CD4-positive, CD25-positive, alpha-beta regulatory T cell (primary cell): ENCODE measurements at places on chromosomes 2 and 18. TPM values are rescaled to one million over a fixed set of nuclear protein-coding genes. Genes with fewer than 3 reads are reported as not detected.
A peak's percentile ranks its signal among the peaks of the same experiment; 100 is the strongest.

DNA sequence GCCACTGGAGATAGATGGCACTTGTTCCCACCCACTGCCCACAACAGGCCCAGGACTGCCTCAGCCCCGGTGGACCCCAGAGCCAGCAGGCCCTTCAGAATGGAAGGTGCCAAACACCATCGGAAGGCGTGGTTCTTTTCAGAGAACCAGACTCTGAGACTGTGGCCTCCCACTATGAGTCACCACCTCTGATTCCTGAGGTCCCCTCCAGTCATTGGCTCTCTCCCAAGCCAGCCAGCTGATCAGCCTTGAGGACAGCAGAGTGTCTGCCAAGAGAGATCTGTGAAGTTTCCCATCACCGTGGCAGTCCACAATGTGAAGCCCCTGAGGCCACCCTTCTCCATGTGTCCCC is 10.4 kb upstream of the MAP3K2 start:
- peak; percentile 78 for DNase-seq

The UGT1A7 gene
- not detected for total RNA-seq

The MYO7B gene
- total RNA-seq = not detected

The SERPINB13 gene
- not detected for total RNA-seq

GRCh38 chr18:46301081-46301480 is 196.9 kb downstream of the HAUS1 start:
- DNase-seq = no peak

The C2orf66 gene
- total RNA-seq = not detected

GRCh38 chr2:120628248-120628647 is 107.4 kb upstream of the GLI2 start:
- DNase-seq = no peak

The TIGD1 gene
- total RNA-seq = 14.5 TPM

DNA sequence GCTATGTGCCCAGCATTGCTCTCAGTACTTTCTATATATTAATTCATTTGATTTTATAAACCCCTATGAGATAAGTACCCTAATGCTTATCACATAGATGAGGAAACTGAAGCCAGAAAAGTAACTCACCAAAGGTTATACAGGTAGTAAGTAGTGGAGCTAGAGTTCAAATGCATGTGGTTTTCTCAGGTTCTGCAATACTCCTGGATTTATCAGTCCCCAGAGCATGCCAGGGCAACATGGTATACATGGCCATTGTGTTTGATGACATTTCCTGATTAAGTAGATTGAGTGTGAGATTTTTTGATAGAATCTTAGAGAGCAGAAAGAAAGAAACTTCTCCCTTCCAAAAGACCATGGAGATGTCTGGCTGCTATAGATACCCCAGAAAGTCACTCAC is 233.1 kb downstream of the IKZF2 start:
- DNase-seq = no peak

DNA sequence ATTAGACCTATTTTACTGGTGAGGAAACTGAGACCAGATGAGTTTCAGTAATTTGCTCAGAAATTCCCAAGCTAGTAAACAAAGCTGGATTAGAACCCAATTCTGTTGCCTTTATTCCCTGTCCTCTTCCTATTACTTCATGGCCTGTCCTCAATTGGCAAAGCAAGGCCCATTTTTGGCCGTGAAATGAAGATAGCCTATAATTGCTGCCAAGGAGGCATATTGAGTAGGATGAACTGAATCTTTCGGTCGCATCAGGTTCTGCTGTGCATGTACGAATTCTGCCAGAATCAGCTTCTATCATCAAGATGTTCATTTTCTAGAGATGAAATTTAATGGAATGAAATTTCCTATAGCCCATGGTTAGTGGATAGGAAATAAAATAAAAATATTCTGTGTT is 1485.2 kb upstream of the PIK3C3 start:
- no peak for DNase-seq

DNA sequence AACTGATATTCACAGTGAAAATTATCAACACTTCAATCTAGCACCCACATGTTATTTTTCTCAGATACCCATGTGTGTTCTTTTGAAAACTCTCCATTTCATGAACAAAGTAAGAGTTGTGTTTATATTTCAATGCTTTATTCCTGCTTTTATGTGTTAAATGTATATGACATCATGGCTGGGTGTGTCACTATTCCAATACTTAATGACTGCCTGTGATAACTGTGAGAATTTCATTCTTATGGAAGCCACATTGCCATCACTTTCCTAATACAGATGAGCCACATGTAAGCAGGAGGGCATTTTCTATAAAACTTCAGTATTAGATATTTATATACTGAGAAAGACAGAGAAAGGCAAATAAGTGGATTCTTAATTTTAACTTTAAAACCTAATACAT is 100.4 kb upstream of the FIGN start:
- DNase-seq = no peak

DNA sequence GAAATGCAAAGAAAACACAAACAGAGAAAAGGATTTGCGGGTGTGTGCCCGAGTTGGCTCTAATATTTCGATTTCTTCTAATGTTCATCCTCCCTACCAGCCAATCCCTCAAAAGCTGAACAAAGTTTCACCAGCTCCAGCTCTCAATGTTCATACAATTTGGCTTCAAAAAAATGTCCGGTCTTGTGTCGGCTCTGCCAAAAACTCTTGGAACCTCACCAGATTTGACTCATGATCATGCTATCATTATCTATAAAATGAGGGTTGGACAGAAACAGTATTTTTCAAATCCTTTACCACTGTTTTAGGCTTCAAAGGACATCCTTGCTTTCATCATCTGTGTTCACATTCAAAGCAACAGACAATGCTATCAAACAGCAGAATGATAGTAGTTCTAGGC is 88.2 kb downstream of the CRACDL start:
- DNase-seq = no peak

DNA sequence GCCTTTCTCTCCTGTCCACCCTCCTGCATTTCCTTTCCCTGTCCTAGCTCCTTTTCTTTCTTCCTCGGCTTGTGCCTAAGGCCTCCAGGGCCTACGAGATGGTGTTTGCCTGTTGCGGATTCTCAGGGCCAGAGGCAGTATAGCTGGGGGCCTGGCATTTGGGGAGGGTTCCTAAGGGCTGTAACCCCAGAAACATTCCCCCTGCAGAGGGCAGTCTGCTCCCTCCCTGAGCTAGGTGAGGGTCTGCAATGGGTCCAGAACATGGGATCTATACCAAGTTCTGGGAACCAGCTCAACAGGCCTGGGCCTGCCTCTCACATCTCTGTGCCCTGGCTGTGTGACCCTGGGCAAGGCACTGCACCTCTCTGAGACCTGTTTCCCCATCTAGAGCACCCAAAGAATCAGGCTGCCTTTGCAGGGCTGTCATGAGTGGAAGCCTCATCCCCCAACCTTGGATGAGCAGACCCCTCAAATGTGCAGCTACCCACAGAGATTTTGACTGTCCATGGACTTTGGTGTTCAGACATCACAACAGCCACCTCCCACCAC is 97.5 kb downstream of the GLI2 start:
- no peak for DNase-seq

- DNase-seq = no peak
These were observed 396.3 kb downstream of the RIT2 start for GRCh38 chr18:42719221-42719620.

The CXCR1 gene
- not detected for total RNA-seq

- DNase-seq = no peak
These were observed 60.9 kb upstream of the TWIST2 start for GRCh38 chr2:238786792-238787490.

- no peak for DNase-seq
These were observed 172.3 kb upstream of the SLC35G4 start for GRCh38 chr18:11437046-11437445.

The STPG4 gene
- total RNA-seq = 0.32 TPM

- no peak for DNase-seq
These were observed 983.2 kb upstream of the CDH2 start for GRCh38 chr18:29160170-29160569.

- DNase-seq = no peak
These were observed 135.7 kb upstream of the NFATC1 start for GRCh38 chr18:79260023-79260422.

DNA sequence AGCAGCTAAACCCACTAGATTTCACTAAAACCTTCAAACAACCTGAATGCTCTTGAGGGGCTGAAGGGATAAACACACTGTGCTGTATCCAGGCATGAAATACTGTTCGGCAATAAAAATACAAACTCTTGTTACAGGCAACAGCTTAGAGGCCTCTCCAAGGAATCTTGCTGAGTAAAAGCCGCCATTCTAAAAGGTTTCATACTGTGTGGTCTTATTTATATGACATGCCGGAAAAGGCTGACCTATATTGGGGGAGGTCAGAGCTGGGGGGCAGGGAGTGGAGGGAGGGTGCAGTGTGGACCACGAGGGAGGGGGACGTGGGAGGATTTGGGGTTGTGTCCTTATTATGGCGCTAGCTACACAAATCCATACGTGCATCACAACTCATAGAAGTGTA is 136.2 kb downstream of the MBP start:
- no peak for DNase-seq

DNA sequence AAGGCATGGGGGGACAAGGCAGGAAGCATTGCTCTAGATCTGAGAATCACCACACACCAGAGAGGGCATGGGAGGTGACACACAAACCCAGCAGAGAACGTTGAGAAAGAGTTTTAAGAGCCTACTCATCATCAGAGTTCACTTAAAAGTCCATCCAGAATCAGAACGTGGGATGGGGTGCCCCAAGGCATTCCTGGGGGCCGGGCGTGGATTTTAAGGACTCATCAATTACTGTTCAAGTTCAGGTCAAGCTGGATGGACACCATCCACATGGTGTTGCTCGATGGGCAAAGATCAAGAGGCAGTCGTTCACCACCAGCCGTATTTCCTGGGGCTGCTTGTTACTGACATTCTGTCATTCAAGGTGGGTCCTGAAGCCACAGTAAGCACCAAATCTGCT is 34.9 kb downstream of the BCL11A start:
- DNase-seq = no peak

The LAMA1 gene
- total RNA-seq = not detected

DNA sequence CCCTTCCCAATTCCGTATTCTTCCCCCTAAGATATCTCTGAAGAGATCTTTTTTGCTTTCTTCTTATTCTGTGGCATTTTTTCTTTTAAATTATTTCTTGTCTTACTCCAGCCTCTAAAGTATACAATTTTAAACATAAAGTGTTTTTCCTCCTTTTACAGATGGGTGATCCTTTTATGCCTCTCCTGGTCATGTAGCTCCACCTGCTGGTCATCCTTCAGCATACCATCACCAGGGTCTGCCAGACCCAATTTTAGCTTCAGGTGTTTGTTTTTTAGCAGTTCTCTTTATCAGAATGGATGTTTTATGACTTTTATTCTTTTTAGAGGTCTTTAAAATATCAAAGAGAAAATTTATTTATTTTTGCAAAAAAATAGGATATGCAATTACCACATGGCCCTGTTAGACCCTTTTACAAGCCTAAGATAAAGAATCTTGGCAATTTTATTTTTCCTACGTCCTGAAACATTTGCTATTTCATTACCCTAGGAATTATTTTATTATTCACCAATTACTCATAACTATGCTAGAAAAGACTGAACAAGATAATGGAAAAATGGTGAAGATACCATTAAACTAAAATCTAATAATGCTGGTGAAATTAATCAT is 55.5 kb downstream of the PIGN start:
- DNase-seq = peak; percentile 70

The UGT1A4 gene
- not detected for total RNA-seq

- DNase-seq = no peak
These were observed 89.8 kb upstream of the BCL2L11 start for GRCh38 chr2:111030945-111031344.
